Activated CD4-positive, alpha-beta T cell treated with anti-CD3 and anti-CD28 coated beads for 1 hour (primary cell): ENCODE measurements at places on chromosomes 6 and 20.

DNA sequence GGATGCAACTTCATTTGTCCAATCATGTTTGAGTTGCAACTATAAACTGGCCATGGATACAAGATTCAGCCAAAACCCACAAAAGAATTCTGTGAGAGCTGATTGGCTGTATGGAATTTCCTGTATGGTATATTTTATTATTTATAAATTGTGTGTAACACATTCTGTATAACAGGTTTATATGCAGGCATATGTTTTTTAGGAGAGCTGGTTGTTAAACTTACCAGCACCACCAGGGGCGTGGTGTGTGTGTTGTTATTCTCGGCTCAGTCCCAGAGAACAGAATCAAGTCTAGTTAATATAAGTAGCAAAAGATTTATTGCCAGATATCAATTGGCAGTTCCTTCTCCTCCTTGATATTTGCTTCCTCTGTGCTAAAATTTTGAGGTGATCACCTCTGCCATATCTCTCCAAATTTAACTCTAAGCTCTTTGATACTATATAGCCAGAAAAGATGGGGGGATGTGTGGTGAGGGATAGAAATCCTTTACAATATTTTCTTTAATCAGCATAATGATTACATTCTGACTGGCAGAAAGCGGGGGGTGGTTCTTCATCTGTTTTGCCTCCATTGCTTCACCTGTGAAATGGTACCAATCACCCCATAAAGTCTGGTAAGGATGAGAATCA lies 22.9 kb downstream of the CNBD2 start:
- no peak for DNase-seq

- no peak for DNase-seq
Measured at GRCh38 chr6:101597693-101598092, 204.2 kb downstream of the GRIK2 start.

DNA sequence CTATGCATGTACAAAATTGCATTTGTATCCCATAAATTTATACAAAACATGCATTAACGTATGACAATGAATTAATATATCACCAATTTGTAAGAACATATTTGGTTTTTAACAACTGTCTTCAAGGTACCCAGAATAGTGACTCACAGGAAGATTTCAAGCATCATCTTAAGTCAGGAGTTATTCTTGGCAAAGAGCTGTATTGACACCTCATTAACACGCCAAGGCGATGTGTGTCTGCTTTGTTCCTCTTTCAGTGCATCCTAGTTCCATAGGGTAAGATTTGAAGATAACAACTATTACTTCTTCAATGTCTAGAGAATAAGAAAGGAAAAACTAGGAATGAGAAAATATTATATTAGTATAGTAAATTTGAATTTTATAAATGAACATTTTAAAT lies 35.8 kb upstream of the TPD52L1 start:
- DNase-seq, result no peak

DNA sequence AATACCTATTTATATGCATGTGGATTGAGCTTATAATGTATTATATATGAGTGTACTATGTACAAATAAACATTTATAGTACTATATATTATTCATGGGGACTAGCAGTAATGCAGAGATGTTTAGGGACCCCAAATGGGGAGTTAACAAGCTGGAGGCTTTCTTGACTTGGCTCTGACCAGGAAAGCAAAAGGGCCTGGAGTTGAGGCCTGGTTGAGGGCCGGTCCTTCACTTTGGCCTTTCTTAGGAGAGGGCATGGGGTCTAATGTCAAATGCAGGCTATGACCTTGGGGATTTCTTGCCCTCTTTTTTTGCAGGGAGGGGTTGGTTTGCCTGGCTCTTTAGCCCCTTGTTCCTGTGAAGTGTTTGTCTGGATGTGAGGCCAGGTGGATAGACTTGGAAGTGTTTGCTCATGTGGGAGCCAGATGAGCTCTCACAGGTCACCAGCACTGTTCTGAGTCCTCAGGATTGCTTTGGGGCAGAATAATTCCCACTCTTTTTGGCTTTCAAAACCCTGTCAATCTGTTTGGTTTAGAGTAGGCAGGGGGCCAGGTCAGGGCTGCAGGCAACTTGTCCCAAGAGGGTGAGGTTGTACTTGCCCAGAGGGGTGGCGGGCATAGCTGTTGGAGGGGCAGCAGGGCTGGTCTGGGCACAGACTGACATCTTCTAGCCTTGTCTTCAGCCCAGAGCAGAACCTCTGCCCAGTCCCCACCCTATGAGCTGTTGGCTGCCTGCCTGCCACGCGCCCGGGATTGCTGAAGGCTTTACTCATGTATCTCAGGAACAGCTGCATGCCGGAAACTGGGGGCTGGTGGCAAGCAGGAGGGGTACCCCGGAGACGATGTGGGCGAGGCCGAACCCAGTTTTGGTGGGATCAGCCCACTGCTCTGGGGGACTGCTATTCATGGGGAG lies 14.6 kb downstream of the TJAP1 start:
- no peak for DNase-seq

DNA sequence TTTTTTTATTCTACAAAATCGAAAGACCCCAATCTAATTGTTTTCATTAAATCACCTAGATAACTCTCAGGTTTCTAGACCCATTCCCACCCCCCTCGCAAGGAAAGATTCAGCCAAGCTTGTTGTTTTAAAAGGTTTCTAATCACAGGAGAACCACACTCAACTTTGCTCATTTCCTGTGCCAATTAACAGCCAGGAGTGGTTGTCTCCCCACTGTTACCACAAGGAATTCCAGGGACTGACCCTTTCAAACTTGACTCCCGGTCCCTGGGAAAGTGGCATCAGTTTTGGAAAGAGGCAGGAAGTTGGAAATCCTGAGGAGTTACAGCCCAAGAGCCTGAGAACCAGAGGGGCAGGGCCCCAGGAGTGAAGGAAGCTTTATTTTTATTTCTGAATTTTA lies 561.3 kb upstream of the JAG1 start:
- no peak for DNase-seq

- no peak for DNase-seq
Measured at GRCh38 chr20:38725148-38725901, 1.0 kb downstream of the SLC32A1 start.

- DNase-seq, result no peak
Measured at GRCh38 chr6:56025795-56026194, 150.4 kb upstream of the BMP5 start.

DNA sequence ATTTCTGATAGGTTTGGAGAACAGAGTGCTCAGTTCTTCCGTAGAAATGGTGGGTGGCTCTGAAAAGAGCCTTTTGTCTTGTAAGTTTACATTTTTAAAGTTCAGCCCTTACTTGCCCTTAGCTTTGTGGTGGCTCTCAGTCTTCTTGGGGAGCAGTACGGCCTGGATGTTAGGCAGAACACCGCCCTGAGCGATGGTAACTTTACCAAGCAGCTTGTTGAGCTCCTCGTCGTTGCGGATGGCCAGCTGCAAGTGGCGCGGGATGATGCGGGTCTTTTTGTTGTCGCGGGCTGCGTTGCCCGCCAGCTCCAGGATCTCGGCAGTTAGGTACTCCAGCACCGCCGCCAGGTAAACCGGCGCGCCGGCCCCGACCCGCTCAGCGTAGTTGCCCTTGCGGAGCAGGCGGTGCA lies 19.5 kb downstream of the OR2B2 start:
- no peak for DNase-seq

- DNase-seq, result no peak
Measured at GRCh38 chr6:152207915-152208714, 400.6 kb downstream of the ESR1 start.

- no peak for DNase-seq
Measured at GRCh38 chr20:63174309-63175037, 41.5 kb downstream of the YTHDF1 start.

- DNase-seq, result no peak
Measured at GRCh38 chr20:62208061-62208794, 11.8 kb downstream of the HRH3 start.

DNA sequence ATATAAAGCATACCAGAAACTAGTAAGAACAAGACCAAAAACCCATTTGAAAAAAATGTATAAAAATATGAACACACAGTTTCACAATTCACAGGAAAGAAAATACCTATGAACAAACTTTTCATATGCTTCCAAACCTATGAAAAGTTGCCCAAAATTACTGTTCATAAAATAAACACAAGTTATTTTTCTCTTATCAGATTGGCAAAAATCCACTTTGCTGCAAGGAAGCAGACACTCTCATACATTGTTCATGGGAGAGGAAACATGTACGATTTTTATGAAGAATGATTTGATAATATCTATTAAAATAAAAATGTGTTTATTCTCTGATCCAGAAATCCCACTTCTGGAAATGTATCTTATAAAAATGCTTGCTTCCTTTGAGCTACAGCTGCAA lies 40.0 kb upstream of the OCSTAMP start:
- no peak for DNase-seq

DNA sequence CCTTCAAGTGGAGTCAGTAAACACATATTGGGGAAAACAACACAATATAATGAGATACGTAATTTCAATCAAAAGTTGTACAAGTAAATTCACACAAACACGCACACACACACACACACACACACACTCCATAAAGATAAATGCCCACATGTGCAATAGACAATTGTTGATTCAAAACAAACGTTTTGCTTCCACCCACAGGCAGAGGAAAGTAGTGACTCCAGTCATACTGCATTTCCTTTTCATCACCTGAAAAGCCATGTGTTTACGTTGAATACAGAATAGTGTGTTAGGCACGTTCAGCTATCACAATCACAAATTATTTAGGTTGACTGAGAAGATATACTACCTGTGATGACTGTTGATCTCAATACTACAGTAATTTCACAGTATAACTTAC lies 443.8 kb upstream of the MANEA start:
- DNase-seq, result no peak
